T follicular helper cell (primary cell): ENCODE measurements at places on chromosomes 5 and 9.

- DNase-seq, result no peak
These were observed 17.6 kb upstream of the HRH2 start for GRCh38 chr5:175640106-175640775.

DNA sequence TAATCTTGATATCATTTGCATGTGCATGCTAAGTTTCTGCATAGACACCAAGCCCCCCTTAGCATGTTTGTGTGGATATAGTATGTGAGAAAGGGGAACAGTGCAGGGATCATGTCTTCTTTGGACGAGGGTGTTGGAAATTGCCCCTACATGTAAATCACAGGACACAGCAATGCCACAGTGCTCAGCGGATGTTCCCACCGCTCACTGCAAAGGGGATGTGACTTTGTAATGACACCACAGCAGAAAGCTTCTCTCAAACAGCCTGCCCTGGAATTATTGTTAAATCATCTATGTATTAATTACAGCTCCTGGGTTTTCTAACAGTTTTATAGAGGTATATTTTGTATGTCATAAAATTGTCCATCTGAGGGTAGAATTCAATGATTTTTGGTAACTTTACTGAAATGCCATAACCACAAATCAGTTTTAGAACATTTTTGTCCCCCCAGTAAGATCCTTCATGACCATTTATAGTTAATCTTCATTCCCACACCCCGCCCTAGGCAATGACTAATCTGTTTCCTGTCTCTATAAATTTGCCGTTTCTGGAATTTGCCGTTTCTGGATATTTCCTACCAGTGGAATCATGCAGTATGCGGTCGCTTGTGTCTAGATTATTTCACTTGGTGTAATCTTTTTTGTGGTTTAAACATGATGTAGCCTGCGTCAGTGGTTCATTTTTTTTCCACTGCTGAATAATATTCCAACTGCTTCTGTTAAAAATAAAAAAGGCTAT lies 648.5 kb upstream of the WWC1 start:
- DNase-seq, result no peak

DNA sequence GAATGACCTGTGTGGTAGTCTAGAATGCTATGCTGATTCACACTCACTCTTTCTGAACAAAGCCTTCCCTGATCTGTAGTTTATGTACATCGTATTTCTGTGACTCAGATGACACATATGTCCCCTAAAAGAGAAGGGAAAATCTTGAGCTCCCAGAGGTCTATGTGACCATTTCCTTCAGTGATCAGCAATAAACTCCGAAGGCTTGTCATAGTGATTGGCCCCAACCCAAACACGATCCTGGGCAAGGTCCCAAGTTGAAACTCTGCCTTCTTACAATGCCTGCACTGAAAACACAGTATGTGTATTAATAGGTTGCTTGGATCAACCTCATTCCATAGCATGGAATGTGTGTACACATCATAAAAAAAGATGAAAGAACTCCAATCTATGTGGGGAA lies 685.8 kb downstream of the MAT2B start:
- DNase-seq, result no peak

- DNase-seq, result no peak
These were observed 5.2 kb upstream of the SLC22A5 start for GRCh38 chr5:132364319-132364718.

GRCh38 chr9:93061260-93061751 lies 2.8 kb downstream of the SUSD3 start:
- DNase-seq, result no peak

DNA sequence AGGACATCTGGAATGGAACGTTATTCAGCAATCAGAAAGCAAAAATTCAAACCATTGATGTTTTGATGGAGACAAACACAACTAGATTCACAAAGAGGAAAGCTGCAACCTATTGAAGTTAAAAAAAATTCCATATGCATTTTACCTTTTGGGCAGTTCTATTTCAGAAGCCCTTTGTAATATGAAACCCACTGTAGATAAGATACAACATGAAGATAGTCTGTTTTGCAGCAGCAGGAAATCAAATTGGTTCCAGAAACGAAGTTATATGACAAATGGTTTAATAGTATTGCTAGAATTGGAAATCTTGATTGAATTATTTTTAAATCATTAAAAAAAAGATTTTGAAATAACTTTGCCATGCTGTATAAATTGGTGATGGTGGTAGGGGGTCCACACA lies 872 bp downstream of the LIX1 start:
- no peak for DNase-seq

DNA sequence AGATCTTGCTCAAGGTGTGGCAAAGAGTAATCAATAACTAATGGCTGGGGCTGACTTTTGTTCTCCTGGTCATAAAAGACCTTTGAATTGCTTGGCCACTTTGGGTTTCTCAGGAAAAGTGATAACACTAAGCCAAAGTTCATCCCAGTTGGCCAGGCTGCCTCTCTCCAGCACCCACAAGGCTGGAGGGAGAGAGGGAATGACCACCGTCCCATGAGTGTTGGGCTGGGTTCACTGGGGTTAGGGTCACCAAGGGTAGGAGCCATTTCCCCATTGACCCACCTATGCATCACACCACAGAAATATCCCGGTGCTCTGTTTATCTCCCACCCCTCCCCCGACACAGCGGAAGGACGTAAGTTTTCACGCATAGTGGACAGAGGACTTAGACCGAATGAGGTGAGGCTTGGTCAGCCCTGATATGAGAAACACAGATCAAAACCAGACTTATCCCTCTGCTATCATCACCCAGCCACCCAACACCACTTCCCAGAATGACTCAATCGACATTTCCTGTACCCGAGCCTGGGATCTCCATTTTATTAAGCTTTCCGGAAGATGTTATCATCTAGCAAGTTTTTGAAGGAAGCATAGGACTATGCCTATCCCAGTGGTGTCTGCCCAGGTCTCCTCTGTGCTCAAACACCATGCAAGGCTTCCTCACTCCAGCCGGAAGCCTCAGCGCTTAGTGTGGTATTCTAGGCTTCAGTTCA lies 27.0 kb upstream of the PPARGC1B start:
- no peak for DNase-seq

GRCh38 chr5:94433397-94434163 lies 184.8 kb downstream of the KIAA0825 start:
- no peak for DNase-seq

DNA sequence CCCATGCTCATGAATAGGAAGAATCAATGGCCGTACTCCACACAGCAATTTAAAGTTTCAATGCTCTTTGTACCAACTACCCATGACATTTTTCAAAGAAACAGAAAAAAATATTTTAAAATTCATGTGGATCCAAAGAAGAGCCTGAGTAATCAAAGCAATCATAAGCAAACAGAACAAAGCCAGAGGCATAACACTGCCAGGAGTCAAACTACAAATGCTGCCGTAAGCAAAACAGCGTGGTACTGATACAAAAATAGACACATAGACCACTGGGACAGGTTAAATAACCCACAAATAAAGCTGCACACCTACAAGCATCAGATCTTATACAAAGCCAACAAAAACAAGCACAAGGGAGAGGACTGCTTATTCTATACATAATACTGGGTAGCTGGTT lies 107.7 kb downstream of the CHSY3 start:
- no peak for DNase-seq

GRCh38 chr5:1058083-1058945 lies 49.7 kb downstream of the NKD2 start:
- no peak for DNase-seq

GRCh38 chr5:107331312-107331711 lies 339.4 kb downstream of the EFNA5 start:
- DNase-seq, result no peak

- DNase-seq, result no peak
These were observed 236.6 kb upstream of the ACTBL2 start for GRCh38 chr5:57719216-57719615.

DNA sequence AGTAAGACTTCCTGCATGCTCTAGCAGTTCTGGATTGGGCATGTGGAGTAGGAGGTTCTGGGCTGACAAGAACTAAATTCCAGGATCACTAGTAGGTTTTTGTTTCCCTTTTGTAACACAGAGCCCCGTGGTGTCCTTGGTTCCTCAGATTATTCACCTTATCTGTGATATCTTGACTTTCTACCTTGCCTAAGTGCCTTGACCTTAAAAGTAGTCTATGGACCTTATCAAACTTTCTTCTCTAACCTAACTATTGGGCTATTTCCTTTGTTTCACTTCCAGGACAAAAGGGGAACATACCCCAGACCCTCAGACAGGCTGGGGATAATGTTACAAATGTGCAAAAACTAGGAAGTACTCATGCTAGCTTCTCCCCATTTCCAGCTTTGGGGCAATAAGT lies 595.3 kb downstream of the PSAT1 start:
- DNase-seq, result no peak

DNA sequence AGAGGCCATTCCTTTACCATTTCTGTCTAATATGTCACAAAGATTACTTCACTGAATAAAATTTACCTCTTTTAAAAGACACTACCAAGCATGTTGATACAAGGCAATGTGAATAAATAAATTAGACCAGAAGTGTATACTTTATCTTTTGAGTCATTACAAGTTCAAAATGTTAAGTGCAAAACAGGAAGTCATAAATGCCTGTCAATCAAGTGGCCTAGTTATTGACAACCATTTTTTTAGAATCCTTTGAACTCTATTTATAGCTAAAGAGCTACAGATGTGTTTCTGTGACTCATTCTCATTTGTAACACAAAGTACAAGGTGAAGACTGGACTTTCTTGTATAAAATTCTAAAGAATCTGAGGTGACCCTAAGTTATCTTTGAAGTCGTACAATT lies 602.7 kb upstream of the SEMA6A start:
- no peak for DNase-seq
